HT-29 (cell line): ENCODE measurements at places on chromosomes 1 and 21. TPM values are rescaled to one million over a fixed set of nuclear protein-coding genes. Genes with fewer than 3 reads are reported as not detected.

DNA sequence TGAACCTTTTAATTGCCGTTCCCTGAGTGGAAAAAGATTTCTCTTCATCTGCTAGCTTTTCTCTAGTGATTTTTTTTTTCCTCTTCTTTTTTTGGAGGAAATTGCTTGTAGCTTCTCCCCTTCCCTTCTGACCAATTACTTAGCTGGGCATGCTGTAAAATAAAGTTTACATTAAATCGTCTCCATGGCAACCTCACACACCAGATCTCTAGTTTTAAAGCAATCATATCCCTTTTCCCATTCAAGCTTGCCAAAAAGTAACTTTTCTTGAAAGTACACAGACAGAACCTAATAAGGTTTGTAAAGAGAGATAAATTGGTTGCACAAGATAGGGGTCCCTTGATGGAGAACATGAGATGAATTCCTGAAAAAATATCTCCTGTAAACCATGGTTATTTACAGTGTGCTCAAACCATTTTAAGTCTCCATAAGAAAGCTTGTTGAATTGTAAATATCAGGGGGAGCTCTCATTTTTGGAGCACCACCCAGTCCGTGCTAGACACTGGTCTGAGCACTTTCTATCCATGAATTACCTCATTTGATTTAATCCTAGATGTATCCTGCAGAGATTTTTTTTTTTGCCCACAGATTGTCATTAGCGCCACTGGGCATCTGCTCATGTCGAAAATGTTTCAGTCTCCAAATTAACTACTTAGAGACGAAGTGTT lies 32.6 kb upstream of the HTR1D start:
- DNase-seq = peak; percentile 14

The INKA2 gene
- total RNA-seq = 2.0 and 3.4 TPM in 2 replicates

DNA sequence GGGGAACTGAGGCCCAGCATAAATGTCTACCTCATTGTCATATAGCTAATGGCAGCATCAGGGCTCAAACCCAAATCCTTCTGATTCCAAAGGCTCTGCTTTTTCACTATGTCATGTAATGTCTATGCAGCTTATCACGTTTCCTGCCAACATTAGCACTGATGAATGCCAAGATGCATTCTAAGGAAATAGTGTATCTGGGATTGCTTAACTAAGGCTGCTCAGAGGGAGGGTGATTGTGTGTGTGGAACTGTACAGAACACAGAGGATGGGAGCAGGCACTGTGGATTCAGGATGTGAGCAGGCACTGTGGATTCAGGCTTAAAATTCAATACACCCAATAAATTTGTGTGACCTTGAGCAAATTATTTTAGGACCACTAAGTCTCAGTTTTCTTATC lies 456.4 kb upstream of the DEPDC1 start:
- no peak for DNase-seq

- DNase-seq = peak; percentile 66
These were observed 26.8 kb downstream of the TMEM201 start for GRCh38 chr1:9615316-9616063.

DNA sequence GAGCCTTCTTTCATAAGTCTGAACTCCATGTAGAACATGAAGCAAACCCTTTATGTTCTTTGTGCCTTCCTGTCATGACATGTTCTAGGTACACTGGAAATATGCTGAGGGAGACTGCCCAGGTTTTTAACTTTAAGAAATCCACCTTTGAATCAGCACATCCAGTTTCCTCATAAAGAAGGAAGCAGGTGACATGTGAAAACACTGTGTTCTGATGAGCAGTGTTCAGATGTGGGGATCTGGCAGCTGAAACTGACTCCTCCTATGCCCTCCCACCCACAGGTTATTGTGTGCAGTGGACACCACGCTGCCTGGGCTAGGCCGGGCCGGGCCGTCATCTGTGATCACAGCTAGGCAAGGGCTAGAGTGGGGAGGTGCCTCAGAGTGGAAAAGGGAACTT lies 51.1 kb downstream of the CNN3 start:
- DNase-seq = no peak

GRCh38 chr1:58983633-58984245 lies 199.9 kb upstream of the JUN start:
- no peak for DNase-seq

GRCh38 chr1:82991569-82991968 lies 1007.4 kb downstream of the TTLL7 start:
- DNase-seq = no peak

DNA sequence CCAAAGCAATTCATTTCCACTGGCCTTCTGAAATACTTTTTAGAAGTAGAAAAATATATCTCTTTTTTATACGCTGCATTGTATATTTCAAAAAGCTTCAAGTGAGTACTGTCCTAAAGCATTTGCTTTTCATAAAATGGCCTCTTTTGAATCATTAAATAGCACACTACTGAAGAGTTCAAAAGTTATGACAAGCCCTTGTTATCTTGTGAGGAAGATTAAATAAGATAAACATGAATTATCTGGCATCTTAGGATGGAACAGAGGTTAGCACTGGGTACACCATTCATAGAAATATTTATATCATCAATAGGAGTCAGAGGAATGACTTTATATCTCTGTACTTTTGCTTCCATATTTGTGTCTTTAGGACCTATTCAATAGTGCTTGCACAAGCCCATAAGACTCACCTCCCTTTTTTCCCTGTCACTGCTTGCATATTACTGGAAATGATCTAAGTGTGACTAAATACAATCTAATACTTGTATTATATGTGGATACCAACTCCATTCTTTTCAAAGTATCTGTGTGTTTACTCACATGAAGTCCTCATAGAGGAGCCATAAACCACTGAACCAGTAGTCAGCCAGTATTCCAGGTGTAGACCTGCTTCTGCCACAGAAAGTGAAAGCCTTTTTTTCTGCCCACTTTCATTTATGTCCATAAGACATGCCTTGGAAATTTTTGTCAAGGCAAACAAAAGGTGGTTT lies 274.2 kb upstream of the C1orf105 start:
- DNase-seq = no peak

DNA sequence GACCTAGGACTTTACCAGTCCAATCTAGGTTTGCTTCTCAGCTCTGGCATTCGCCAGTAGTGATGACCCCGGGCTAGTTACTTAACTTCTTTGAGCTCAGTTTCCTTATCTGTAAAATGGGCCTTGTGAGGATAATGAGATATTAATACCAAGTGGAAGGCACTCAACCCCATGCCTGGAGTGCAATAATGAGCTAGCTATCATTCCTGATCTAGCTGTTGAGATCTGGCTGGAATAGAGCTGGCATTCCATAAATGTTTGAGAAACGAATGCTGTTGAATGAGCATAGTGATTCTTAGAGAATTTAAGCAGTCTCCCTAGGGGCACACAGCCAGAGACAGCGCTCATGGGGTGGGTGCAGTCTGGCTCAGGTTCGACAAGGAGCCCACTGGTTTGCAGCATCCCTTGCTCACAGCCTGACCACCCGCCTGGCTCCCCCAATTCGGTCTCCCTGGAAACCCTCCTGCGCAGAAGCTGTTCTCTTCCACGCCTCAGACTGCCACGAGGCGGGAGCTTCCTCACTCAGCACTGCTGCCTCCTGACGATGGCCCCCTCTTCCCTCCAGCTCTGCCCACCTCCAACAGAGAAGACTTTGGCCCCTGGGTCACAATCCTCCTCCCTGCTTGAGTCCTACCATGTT lies 32.5 kb downstream of the DHCR24 start:
- no peak for DNase-seq

- DNase-seq = no peak
These were observed 54.9 kb downstream of the ST7L start for GRCh38 chr1:112564081-112564480.

The S100A2 gene
- total RNA-seq = 17.9 and 26.4 TPM in 2 replicates

- no peak for DNase-seq
These were observed 44.0 kb upstream of the NRIP1 start for GRCh38 chr21:15108801-15109200.

The RHOU gene
- total RNA-seq = 17.0 and 18.4 TPM in 2 replicates

- DNase-seq = no peak
These were observed 20.5 kb upstream of the PRDM15 start for GRCh38 chr21:41899426-41900202.

GRCh38 chr21:30838536-30838935 lies 9.0 kb upstream of the KRTAP7-1 start:
- DNase-seq = no peak

DNA sequence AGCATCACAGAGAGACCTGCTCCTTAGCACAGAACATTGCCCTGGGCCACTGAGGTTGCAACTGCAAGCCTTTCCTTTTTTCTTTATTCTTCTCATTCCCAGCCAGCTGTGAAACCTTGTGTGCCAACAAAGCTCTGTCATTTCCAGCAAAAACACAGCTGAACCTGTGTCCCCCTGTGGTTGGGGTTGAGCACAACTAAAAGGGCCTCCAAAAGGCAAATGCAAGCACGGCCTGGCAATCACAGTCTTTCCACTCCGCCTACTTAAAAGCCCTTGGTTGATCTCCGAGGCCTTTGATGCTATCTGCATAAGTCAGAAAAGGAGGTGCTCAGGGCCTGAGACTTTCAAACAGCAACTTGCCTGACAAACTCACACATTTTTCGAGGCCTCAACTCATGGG lies 32.7 kb downstream of the SUSD4 start:
- no peak for DNase-seq

GRCh38 chr1:12417389-12417788 lies 187.6 kb downstream of the VPS13D start:
- no peak for DNase-seq

The IL10 gene
- not detected in 2 replicates for total RNA-seq

The MRPS6 gene
- 19.0 TPM in 2 replicates for total RNA-seq

The SERTAD4 gene
- total RNA-seq = 0.23 and 0.99 TPM in 2 replicates

DNA sequence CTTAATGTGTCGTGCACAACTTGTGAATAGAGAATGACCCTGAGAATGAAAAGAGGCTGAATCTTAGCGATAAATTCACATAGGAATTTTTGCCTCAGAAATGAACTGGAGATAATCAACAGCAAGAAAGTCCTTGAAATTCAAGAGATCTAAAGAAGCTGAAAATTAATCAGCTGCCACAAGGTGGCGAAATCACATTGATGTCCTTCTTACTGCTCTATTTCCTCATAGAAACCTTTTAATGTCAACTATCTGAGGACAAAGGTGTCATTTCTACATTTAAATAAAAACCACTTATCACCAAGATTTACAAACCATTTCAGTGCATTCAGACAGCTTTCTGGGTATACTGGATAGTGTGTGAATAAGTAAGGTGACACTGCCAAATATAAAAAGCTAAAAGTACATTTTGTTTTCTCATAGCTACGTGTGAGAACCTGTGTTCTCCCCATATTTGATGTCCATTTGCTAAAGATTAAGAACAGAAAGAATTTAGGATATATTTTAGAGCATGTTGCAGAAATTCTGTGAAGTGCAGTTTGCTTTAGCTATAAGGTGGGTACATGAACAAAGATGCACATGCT lies 485.3 kb upstream of the PTBP2 start:
- DNase-seq = peak; percentile 81

- no peak for DNase-seq
These were observed 1016.8 kb upstream of the ADGRL4 start for GRCh38 chr1:80023358-80023757.

The CFHR1 gene
- total RNA-seq = not detected in 2 replicates

DNA sequence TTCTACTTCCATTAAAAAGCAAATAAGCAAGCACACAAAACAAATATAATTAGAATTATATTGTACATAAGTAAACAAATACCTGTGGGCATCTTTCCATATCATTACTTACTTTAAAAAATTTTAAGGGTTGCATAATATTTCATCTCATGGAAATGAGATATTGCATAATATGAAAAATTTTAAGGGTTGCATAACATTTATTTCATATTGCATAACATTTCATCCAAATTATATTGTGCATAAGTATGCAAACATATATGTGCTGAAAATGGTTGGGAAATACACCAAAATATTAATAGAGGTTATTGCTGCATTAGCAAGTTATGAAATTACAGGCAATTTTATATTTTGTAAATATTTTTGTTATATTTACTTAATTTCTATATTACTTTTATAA lies 213.7 kb downstream of the KCNH1 start:
- no peak for DNase-seq

GRCh38 chr21:36134803-36135390 lies at the start of gene CBR3:
TSS of gene CBR3 (plus strand) at chr21:36135079. CDS start at chr21:36135193, 114 bp downstream.
- DNase-seq = no peak

GRCh38 chr1:160560045-160560705 lies 19.1 kb downstream of the CD84 start:
- DNase-seq = no peak

The PLPPR5 gene
- total RNA-seq = not detected in 2 replicates

The TBX19 gene
- 0.81 and 1.4 TPM in 2 replicates for total RNA-seq

GRCh38 chr1:172357753-172358385 lies 62.6 kb upstream of the C1orf105 start:
- no peak for DNase-seq

DNA sequence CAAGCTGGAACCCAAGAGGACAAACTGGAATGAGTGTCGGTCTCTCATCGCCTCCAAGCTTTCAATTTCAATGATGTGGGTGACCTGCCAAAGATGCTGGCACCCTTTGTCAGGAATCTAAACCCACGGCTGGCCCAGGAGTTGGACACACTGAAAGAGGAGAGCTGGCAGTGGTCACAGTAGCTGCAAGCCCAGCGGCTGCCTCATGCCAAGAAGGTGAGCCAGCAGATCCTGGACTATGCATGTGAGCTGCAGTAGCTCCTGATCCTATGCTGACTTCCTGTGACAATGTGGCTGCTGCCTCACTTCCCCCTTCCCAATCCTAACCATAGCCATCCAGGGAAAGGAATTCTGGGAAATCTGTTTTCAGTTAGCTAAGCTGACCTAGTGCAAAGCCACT lies 117.0 kb upstream of the VAV3 start:
- DNase-seq = no peak

GRCh38 chr1:210571356-210572284 lies 242.9 kb downstream of the HHAT start:
- no peak for DNase-seq

GRCh38 chr1:210315529-210315928 lies 13.2 kb upstream of the HHAT start:
- no peak for DNase-seq

The ACOT11 gene
- total RNA-seq = 23.4 and 24.4 TPM in 2 replicates

The TTC24 gene
- total RNA-seq = not detected in 2 replicates

- DNase-seq = no peak
These were observed 41.9 kb downstream of the NPHP4 start for GRCh38 chr1:5950201-5950895.

The CLEC20A gene
- total RNA-seq = not detected in 2 replicates

DNA sequence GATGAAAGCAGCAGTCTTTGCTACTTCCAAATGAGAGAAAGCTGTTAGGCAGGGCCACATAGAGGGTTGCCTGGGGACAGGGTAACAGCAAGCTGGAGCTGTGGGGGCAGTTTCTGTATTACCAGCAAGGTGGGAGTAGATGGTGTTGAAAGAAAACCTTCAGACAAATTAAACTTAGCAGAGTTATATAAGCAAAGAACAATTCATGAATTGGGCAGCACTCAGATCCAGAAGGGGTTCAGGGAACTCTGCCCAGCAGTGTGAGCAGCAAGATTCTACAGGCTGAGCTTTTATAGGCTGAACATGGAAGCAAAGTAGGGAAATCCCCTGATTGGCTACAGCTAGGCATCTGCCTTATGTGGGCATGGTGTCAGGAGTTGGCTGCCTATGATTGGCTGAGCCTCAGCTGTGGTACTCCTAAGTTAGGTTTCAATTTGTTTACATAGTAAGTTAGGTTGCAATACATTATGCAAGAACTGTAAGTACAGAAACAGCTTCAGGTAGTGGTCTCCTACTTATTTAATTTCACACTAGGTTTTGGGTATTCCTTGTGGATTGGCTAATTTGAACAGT lies 64.1 kb upstream of the TMPRSS2 start:
- no peak for DNase-seq
